ENCODE measurements at places on chromosomes 7 and 10.

DNA sequence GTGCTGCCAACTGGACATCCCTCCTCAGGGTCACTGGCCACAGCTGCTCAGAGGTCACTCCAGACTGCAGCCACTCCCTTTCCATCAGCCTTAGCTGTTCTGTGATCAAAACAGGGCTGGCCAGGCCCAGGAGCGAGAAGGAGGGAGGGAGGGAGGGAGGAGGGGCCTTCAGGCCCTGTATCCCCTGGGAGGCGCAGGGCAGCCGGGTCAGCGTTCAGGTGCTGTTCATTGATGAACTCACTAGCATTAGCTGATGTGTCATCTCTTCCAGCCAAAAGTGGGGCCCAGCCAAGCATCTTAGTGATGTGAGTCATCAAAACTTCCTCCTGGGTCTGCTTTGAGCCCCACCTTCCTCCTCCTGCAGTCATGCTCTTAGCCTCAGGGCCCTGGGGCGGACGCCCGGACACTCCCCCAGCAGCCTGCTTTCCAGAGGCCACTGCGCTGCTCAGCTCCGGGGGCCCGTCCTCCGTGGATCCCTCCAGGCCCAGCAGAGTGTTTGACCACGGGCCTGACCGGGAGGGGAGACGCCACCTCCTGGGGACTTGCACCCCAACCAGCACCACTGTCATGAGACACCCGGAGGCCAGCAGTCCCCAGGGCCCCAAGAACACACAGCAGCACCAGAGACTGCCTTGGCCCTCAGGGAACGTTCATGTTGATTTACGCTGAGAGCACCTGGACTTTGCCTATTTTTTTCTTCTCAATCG lies 149.2 kb downstream of the PRKAG2 start:
- DNase-seq = peak; percentile 93

DNA sequence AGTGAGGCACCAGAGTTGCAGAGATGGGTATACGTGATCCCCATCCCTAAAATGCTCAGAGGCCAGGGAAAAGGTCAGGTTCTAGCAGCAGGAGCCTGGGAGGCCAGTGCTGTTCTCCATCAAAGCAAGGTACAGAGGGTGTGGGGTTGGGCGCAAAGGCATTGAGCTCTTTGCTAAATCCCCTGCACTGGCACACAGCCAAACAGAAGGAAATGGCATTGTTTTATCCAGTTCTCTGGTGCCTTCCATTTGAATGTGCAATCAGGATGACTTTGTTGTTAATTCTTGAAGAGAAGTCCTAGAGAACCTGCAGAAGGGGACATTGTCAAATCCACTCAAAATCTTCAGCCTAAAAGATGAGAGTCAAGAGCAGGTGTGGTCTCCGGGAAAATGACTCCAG lies 111.3 kb upstream of the CHST15 start:
- no peak for DNase-seq

- DNase-seq = no peak
These were observed 54.1 kb downstream of the CDK6 start for GRCh38 chr7:92782236-92782635.

GRCh38 chr10:115711306-115711705 lies 561.7 kb downstream of the GFRA1 start:
- DNase-seq = no peak

DNA sequence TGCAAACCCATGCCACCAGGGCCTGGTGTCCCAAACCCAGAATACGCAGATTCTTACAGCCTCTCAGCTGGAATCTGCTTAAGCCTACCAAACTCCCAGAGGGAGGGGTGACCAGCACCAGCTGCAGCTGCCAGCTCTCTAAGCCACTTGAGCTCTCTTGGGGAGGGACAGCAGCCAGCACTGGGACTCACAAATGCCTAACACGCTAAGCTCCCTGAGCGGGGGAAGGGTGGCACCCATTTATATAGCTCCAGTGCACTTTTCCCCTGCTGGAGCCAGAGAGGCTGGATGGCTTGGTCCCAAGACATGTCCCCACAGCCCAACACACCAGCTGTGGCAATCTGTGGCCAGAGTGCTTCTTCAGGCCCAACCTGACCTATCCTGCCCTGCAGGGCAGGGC lies 326.8 kb upstream of the NRG3 start:
- DNase-seq = no peak

- DNase-seq = no peak
These were observed 1.9 kb downstream of the BNIP3 start for GRCh38 chr10:131979821-131980270.

- no peak for DNase-seq
These were observed 61.9 kb upstream of the SAMD8 start for GRCh38 chr10:75049316-75050148.

- peak; percentile 84 for DNase-seq
These were observed 3.2 kb downstream of the UBE2H start for GRCh38 chr7:129949292-129950133.

DNA sequence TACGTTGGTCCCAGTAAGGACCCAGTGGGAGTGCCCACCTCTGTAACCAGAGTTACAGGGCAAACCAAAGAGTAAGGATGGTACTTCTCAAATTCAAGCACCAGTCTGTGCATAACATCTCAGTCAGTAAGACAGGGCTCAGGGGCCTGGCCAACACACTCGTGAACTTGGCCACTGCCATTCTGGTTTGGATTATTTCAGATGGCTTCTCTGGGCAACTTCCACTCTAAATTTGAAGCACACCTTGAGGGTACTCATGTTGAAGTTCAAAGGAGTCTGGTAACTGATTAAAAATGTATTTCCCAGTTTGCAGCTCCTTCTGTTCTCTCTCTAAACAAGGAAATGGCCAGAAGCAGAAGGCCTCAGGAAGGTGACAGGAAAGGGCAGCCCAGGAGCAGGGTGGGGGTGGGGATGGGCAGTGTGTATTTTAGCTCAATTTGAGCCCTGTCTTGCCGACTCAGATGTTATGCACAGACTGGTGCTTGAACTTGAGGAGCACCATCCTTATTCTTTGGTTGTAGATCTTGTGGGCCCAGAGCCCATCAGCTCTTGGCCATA lies 107.3 kb upstream of the GLI3 start:
- no peak for DNase-seq

DNA sequence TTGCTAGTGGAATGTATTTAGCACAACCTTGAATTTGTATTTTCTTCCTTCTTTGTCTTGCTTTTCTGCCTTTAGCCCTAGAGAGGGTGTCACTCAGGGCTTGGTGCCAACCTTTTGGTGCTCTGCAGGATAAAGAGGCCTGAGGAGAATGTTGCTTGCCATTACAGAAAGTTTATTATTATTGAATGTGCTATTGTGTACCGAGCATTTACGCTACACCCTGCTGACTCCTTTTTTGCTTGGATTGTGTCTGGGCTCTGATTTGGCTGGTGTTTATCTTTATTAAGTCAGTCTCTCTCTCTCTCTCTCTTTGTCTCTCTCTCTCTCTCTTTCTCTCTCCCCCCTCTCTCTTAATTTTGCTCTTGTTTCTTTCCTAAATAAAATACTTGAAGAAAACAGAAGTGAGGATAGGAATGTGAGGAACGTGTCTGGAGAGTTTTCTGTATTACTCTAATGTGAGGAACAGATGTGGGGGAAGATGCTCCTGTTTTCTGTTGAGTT lies 284.4 kb upstream of the PHYHIPL start:
- DNase-seq = no peak

- peak; percentile 50 for DNase-seq
These were observed 21.1 kb upstream of the FOXI2 start for GRCh38 chr10:127715782-127716378.

GRCh38 chr7:47588704-47589225 lies 6.9 kb upstream of the TNS3 start:
- DNase-seq = no peak
